ENCODE measurements at places on chromosomes 13 and 19.

GRCh38 chr13:46630431-46631178 lies 77.6 kb downstream of the LRCH1 start:
- no peak for DNase-seq

DNA sequence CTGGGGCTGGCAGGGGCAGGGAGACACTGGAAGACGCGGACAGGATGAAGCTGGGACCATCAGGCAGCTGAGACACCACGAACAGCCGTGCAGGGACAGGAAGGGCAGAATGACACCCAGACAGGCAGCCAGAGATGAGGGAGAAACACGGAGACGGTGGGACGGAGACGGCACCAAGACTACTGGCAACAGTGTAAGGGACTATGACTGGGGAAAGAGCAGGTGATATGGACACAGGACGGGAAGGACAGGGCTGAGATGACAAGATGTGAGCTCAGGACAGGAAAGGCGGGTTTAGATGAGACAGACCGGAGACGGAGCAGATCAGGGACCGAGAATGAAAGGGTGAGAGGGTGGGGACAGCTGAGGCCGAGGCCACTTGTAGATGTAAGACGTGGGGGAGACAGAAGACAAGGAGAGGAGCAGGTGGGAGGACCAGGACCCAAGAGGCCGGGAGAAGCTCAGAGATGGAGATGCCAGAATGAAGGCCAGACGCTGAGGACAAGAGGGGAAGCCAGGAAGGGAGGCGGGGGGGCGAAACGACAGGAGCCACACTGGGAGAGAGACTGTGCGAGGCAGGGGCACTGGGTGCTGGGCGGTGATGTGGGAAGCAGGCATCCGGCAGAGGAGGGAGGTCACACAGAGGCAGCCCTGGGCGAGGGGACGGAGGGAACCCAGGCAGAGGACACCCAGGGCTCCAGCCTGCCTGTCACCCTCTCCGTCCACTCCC lies 17.5 kb upstream of the EHD2 start:
- DNase-seq = no peak

- no peak for DNase-seq
Observed at GRCh38 chr19:16627928-16628182, 149 bp downstream of the MED26 start.

- no peak for DNase-seq
Observed at GRCh38 chr13:33089311-33089710, 73.1 kb downstream of the KL start.

DNA sequence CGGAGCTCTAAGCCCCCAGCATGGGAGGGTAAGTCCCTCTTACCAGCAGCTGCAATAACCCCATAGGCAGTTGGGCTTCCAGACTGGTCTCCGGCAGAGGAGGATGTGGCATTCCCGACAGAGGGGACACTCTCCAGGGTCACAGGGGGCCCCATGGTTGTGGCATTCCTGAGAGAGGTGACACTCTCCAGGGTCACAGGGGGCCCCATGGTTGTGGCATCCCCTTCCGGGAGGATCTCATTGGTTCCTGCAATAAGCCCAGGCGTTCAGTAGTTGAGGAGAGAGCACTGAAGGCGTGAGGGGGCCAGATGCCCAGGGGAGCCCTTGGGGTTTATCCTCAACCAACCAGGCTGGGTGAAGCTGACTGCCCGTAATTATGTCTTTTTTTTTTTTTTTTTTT lies 5.4 kb downstream of the CD320 start:
- DNase-seq = no peak

DNA sequence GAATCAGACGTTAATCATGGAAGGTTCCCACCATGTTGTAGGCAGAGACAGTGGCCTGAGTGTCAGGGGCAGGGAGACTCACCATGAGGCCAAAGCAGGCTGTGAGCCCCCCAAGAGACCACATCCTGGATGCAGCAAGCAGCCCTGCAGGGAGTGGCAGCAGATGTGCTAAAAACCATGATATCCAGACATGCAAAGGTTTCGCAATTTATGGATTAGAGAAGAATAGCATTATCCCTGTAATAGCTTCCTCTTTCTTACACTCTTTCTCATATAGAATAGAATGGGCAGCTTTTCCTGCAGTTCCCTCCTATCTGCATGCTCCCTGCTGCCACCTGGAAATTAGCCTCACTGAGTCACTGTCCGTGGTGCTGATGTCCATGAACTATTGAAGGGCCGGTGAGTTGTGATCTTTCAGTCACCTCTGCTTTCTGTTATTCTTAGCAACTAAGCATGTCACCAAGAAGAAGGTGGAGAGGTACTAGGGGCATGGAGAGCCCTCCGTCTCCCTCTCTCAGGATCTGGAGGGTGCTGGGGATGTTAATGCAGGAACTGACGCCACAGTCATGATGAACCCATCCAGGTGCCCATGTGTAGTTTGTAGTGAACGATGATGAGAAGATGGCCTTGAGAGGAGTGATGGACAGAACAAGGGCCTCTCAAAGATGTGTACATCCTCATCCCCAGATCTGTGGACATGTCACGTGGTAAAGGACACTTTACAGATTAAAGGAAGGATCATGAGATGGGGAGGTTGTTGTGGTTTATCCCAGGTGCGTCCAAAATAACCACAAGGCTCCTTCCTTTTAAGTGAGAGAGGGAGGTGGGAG lies 9.9 kb downstream of the CEACAM4 start:
- no peak for DNase-seq

- DNase-seq = no peak
Observed at GRCh38 chr19:38193445-38193844, 30.6 kb downstream of the DPF1 start.

DNA sequence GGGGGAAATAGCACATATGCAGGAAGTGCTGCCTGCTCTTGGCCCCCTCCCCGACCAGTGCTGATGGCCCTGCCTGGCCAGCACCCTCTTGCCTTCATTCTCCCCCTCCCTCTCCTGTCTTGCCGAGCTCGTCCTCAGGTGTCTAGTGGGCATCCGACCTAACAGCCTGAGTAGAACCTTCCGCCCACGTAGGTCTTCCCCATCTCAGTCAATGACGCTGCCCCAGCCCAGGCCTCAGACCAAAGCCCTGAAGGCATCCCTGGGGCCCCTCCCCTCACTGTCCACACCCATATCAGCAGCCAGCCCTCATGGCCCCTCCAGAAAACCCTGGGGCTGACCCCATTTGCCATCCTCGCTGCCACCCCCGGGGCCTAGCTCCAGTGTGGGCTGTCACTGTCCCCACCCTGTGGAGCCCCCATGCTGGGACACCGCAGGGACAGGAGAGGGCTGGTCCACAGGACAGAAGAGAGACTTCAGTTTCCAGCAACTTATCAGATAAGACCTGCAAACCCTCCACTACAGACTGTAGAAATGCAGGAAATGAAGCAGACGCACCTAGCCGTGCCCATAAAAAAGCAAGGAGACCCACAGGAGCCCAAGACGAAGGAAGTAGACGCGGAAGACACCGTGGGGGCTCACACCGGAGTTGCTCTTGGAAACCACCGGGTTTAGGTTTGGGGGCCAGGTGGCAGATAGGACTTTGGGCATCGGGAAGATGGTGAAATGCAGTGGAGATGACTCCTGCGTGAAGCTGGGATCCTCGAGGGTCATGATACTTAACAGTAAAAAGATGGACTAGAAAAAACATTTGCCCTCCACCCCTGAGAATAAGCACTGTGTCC lies 38.3 kb downstream of the AP1M1 start:
- DNase-seq = no peak

GRCh38 chr13:107413005-107413404 lies 802.3 kb downstream of the LIG4 start:
- no peak for DNase-seq

DNA sequence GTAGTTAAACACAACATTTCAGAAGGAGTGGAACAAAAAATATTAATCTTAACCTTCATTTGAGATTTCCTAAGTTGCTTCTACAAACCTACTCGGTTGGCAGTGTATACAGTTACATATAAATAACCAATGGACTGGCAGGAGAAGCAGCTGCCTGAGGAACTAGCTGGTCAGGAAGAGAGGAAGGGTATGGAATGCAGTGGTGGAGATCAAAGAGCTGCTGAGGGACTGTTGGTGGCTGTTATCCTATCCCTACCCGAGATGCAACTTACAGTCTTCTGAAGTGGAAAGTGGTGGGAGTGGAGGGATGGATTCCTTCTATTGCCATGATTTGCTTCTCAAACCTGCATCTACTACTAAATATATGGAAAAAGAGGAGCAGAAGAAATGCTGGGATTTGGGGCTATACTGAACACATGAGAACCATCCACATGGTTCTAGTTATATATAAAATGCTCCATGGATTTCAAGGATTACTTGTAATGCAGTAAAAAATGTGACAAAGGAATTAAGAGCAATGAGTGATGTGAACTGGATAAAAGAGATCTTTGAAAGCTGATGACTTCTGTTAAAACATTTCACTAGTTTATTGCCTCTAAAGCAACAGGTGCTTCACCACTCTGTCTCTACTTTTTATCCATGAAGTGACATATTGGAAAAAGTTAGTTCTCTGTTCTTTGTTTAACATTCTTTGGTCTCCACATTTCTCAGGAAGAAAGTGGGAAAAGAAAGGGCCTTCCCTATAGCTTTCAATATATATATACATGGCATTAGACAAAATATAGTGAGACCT lies 29.9 kb downstream of the MICU2 start:
- no peak for DNase-seq

GRCh38 chr13:49368688-49369087 lies 75.2 kb downstream of the CAB39L start:
- DNase-seq = no peak

DNA sequence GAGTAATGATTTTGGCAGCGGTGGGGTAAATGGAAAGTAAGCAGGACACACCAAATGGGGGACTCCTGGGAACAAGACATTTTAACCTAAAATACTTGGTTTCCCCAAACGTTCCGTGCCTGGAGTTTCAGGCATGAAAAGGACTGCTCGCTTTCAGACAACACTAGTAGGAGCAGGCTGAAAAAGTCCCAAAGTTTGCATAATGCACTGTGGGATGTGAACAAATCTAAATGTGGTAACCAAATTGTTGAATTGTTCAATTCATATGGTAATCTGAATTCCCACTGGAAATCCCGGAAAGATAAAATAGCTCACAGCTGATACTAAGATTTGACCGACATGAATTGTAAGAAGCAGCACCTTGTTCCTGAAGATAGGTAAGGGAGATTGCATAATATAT lies 467.2 kb upstream of the ARGLU1 start:
- DNase-seq = no peak

DNA sequence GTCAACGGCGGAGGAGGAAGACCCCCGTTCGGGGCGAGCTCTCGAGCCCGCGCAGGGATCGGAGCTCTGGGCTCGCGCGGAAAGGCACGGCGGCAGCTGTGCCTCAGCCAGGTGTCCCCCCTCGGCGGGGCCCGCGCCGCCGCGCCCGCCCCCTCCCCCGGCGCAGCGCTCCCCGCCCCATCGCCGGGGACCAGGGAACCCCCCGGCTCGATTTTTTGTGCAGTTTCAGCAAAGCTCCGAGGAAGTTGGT lies 110.0 kb downstream of the KCNRG start:
- no peak for DNase-seq

- no peak for DNase-seq
Observed at GRCh38 chr13:94542917-94543316, 53.0 kb downstream of the TGDS start.

GRCh38 chr13:34748073-34748472 lies 194.0 kb upstream of the NBEA start:
- no peak for DNase-seq

DNA sequence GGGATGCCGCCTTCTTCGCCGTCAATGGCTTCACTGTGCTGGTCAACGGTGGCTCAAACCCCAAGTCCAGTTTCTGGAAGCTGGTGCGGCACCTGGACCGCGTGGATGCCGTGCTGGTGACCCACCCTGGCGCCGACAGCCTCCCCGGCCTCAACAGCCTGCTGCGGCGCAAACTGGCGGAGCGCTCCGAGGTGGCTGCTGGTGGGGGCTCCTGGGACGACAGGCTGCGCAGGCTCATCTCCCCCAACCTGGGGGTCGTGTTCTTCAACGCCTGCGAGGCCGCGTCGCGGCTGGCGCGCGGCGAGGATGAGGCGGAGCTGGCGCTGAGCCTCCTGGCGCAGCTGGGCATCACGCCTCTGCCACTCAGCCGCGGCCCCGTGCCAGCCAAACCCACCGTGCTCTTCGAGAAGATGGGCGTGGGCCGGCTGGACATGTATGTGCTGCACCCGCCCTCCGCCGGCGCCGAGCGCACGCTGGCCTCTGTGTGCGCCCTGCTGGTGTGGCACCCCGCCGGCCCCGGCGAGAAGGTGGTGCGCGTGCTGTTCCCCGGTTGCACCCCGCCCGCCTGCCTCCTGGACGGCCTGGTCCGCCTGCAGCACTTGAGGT lies 7.0 kb downstream of the MAP1S start:
- no peak for DNase-seq

- DNase-seq = no peak
Observed at GRCh38 chr19:45917421-45918091, 3.0 kb upstream of the NANOS2 start.

GRCh38 chr13:46594374-46595078 lies 41.6 kb downstream of the LRCH1 start:
- no peak for DNase-seq

- DNase-seq = no peak
Observed at GRCh38 chr19:14135985-14136508, 342 bp downstream of the ASF1B start.

DNA sequence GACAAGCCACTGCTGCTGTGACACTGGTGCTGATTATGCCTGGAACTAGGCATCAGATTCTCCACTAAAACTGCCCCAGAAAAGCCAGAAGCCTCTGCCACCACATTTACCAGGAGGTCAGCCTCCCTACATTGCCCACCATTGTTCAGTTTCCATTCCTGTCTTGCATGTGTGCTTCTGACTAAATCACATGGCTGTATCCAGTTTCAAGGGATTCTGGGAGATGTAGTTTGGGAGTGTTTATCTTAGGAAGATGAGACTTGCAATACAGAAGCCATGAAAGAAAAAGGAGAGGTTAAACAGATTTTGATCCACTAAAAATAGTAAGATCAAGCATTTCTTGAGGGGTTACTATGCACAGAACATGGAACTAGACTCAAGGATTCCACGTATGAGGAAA lies 40.7 kb upstream of the SERPINE3 start:
- DNase-seq = no peak

DNA sequence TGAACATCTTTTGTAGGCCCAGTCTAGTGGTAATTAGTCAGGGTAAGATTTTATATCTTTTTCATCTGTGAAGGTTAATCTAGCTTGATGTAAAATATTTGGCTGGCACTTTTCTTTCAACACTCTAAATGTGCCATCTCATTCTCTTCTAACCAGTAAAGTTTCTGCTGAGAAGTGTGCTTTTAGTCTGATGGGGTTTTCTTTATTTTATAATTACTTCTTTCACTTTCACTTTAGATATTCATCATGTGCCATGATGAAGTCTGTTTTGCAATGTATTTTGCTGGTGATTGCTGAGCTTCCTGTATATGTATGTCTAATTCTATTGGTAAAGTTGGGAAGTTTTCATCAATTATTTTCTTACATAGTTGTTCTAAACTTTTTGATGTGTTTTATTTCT lies 31.9 kb downstream of the ZNF726 start:
- no peak for DNase-seq

DNA sequence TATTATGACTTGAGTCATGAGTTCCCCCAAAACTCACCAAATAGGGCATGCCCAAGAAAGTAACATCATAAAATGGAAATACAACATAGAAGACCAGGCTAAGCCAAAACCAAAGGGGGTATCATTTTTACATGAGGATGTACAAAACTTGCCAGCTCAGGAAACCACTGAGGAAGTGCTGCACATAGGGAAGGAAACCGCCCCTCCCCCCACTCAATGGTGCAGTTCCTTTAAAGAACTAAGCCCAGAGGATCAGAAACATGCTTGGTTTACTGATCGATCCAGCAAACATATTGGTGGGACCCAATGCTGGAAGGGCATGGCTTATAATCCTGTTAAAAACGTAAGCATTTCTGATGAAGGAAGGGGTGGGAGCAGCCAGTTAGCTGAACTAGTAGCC lies 4.2 kb upstream of the ZNF486 start:
- no peak for DNase-seq

- DNase-seq = no peak
Observed at GRCh38 chr13:44063881-44064280, 184.2 kb downstream of the LACC1 start.

Measured in activated T-helper 1 cell treated with anti-CD3 and anti-CD28 coated beads, Interleukin-2, amount 50 U/mL, for 16 hours (primary cell).